Activated naive CD4-positive, alpha-beta T cell treated with Interleukin-2 at 50 U/mL for 16 hours (primary cell): ENCODE measurements at places on chromosomes 5 and 9.

- DNase-seq, result peak; percentile 67
These were observed 53.4 kb upstream of the SUB1 start for GRCh38 chr5:32531885-32532520.

DNA sequence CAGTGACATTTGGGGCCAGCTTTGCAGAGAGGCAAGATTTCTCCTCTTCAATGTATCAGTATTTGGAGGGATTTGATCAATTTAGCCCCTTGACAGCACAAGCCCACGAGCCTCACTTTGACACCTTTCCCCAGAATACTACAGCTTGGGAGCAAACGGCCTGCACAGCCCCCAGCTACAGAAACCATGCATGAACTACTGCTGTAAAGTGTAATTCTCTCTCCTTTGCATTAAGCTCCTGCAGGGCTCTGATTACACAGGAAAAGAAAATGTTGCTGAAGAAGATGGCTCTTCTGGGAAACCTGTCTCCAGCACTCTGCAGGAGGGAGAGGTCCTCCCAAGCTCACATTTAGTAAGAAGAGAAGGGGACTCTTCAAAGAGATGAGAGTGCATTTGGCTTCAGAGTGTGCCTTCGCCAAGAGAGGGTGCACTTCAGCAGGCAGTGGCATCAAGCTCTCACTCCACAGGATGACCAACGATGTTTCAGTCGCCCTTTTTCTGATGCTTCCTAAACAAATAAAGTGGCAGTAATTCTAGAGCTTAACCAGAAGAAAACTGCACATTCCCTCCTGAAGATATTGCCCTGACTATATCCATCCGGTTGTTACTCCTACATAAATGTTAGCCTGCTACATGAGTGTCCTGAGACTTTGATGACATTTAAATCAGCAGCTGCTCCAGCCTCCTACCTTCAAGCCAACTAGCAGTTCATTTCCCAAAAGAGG lies 272.2 kb downstream of the AUH start:
- no peak for DNase-seq

GRCh38 chr9:133275105-133276000 lies at the start of gene ABO:
Gene ABO (minus strand): TSS chr9:133275201.
- DNase-seq, result no peak

GRCh38 chr5:7828269-7828668 lies 22.7 kb downstream of the CFAP90 start:
- DNase-seq, result no peak

DNA sequence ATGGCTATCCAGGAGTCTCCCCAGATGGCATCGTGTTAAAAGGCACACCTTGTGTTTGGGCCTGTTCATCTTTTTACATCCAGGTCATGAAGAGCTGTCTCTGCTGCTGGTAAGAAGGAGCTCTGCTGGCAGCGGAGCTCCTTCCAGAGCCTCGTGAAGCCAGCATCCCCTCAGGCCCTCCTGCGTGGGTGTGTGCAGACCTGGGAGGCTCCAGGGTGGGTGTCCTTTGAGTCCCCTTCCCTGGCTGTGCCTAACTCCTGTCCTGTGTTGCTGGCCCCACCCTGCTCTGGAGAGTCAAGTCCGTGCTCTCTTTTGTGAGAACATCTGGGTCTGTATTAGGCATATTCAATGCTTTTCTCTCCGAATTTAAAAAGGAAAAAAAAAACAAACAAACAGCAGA lies 149.6 kb upstream of the IRX2 start:
- DNase-seq, result no peak

DNA sequence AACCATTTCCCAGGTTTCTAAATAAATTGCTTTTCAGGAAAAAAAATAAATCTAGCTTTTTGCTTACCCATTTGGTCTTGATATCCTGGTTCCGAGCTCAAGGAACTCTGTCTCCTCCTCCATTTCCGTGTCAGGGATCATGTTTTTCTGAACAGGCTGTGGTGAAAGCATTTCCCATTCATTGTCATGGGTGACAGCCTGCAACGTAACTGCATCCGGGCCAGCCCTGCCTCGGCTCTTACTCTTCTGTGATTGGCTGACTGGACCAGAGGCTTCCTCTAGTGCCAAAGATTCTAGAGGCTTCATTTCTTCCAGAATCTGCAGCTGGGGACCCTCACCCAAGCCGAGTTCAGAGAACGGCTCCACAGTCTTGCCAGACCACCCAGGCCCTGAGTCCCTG lies 61.0 kb upstream of the PCA3 start:
- no peak for DNase-seq

- peak; percentile 92 for DNase-seq
These were observed 8.5 kb downstream of the PRR7 start for GRCh38 chr5:177455036-177455660.

DNA sequence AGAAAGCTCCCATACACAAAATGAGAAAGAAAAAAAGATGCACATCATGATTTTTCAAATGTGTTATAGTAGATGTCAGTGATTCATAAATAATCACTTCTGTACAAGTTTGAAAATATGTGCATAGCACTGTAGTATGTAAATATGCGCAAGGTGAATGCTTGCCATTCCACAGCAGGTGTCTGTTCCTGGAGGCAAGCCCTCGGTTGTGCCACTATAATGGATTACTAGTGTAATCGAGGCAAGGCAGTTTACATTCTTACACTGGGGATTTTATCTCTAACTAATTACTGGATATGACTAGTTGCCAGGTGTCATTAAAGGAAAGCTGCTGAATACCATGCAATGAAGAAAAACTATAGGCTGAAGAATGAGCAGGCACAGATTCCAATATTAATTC lies 93.6 kb downstream of the ARHGEF28 start:
- DNase-seq, result no peak
